ENCODE measurements at places on chromosomes 7 and 10. TPM values are rescaled to one million over a fixed set of nuclear protein-coding genes. Genes with fewer than 3 reads are reported as not detected.

Gene SPDYE8
- not detected for total RNA-seq

Gene SYT15B
- total RNA-seq, result 0.65 TPM

Gene TAS2R41
- total RNA-seq, result not detected

Gene UPK3BL2
- total RNA-seq, result 2.9 TPM

Gene MBL2
- not detected for total RNA-seq

All from vein endothelial cell (primary cell).